SK-MEL-5 (cell line): ENCODE measurements at places on chromosomes 7 and 10. TPM values are rescaled to one million over a fixed set of nuclear protein-coding genes. Genes with fewer than 3 reads are reported as not detected.

DNA sequence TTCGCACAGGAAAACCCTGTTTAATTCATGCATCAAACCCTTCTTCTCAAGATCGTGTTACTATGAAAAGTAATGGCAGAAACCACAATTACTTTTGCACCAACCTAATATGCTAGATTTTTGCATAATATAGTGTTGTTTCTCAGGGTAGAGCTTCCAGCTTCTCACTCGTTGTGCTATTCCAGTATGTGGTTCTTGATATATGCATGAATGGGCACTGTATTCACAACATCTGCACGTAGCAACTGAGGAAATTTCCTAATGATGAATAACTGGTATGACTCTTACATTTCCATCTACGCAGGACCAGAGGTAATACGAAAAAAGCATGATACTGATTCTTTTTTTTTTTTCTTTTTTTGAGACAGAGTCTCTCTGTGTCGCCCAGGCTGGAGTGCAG lies 326.6 kb upstream of the GALNT17 start:
- no peak for DNase-seq

Gene AGR3
- not detected in 2 replicates for total RNA-seq

Gene PLAC9
- total RNA-seq, result not detected in 2 replicates

DNA sequence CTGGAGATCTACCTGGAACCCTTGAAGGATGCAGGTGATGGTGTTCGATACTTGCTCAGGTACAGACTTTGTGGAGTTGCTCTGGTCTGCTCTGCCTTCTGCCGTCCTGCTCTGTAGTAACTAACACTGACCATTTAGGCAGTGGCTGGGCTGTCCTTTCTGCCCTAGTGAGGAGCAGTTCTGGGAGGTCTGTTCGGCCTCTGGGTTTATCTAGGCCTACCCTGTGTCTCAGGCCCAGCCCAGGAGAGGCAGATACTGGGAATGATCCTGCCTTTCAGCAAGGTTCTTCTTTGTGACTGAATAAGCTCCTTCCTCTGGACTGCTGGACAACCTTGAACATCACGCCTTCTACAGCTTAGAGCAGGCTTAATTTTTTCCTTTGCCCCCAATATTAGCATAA lies 1.7 kb downstream of the ZFYVE27 start:
- no peak for DNase-seq
